Activated naive CD8-positive, alpha-beta T cell treated with anti-CD3 and anti-CD28 coated beads for 36 hours (primary cell): ENCODE measurements at places on chromosomes 6 and 20. TPM values are rescaled to one million over a fixed set of nuclear protein-coding genes. Genes with fewer than 3 reads are reported as not detected.

DNA sequence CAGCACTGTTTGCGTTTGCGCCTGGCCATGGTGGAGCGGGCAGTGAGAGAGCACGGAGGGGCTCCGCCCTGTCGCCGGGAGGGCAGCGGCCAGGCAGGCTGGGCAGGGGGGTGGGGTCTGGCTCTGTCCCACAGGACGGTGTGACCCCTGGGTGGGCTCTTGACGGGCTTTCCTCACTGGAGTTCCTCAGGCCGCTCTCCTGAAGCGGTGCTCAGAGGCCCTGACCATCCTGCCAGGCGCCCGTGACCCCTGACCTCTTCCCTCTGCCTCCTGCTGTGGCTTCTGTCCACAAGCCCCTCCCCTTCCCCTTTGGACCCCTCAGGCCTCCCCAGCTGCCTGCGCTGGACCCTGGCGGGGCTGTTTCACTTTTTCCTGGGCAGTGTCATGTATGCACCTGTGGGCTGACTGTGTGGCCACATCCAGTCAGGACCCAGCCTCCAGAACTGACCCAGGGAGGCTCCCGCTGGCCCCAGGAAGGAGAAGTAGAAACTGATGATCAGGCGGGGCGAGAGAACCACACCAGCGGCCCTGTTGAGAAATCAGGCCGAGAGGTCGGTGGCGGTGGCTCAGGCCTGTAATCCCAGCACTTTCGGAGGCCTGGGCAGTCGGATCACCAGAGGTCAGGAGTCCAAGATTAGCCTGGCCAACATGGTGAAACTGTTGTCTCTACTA lies 1.2 kb downstream of the OGFR start:
- peak overlapping the region; percentile 82 for H3K4me3 ChIP-seq
- peaks cover 28% of the 10 kb centered on the region for H3K4me1 ChIP-seq
- no peaks in the 10 kb centered on the region for H3K27me3 ChIP-seq
- peaks cover 13% of the 10 kb centered on the region for H3K36me3 ChIP-seq
- DNase-seq = no peak

DNA sequence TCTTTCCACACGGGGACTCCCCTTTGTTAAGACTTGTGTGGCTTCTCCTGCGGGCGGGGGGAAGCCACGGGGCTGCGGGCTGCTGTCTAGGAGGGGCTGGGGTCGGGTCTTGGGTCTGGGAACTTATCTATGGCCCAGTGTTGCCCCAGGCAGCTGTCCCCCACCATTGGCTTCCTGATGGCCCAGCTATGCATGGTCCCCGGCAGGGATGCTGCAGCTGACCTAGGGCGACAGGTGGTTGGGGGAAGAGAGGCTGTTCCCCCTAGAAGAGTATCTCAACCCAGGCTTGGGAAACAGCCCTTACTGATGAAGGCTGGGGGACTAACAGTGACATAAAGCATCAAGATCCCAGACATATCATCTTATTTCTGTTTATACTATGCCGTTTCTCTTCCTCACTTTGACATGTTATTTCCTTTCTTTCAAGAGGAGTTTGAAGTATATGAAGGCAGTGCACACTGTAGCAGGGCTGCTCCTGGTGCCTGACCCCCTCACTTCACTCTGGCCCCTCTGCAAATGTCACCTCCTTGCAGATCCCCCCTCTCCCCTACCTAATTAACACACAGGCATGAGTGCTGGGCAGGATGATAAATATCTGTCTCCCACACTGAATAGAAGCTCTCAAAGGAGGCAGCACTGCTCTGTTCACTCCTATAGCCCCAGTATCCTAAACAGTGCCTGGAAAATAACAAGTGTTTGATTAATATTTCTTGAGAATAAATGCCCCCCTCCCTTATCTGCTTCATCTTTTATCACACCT lies 87.0 kb downstream of the HIVEP2 start:
- peak; percentile 53 for DNase-seq
- peak overlapping the region; percentile 74 for H3K4me3 ChIP-seq
- no peaks in the 10 kb centered on the region for H3K27me3 ChIP-seq

DNA sequence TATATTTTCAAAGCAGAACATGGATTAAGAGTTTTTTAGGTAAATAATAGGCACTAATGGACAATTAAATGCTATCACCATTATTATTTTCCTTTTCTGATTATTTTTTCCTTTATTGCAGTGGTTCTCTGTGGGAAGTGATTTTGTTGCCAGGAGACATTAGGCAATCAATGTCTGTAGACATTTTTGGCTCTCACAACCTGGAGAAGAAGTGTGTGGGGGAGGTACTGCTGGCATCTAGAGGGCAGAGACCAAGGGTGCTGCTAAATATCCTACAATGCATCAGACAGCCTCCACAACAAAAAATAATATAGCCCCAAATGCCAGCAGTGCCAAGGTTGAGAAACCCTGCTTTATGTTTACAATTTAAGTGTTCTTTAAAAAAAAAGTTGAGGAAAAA lies 8.3 kb downstream of the IFNGR1 start:
- no peak overlapping the region for H3K27ac ChIP-seq
- DNase-seq = no peak
- no peak overlapping the region for H3K4me3 ChIP-seq
- H3K4me1 ChIP-seq = peaks cover 25% of the 10 kb centered on the region
- peaks cover 36% of the 10 kb centered on the region for H3K36me3 ChIP-seq

DNA sequence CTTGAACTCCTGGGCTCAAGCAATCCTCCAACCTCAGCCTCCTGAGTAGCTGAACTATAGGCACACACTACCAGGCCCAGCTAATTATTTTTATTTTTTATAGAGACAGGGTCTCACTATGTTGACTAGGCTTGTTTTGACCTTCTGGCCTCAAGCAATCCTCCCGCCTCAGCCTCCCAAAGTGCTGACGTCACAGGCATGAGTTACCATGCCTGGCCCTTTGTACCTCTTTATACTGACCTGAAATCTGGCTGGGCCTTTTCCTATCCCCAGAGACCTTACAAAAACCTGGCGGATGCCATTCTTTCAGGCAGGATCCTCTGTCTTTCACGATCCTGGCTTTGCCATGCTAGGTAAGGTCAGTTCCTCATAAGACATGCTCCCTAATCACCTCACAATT lies 11.5 kb downstream of the WFDC3 start:
- peaks cover 6% of the 10 kb centered on the region for H3K4me1 ChIP-seq
- no peaks in the 10 kb centered on the region for H3K36me3 ChIP-seq
- H3K27ac ChIP-seq = no peak overlapping the region
- peaks cover 6% of the 10 kb centered on the region for H3K27me3 ChIP-seq
- no peak for DNase-seq

Gene GGTLC1
- not detected for total RNA-seq

DNA sequence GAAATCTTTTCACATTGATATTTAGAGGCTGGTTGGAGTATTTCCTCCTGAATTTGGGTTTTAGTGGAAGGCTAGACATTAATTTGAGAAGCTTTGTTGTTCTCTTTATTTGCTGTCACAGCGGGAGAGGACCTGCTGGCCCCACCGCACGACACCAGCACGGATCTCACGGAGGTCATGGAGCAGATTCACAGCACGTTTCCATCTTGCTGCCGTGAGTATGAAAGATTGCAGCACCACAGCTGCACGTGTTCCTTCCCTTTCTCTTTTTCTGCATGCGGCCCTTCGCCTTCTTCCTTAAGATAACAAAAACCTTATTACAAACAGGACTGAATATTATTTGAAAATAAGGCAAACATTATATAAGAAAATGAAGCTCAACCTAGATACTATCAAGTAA lies 555.5 kb downstream of the UTRN start:
- peaks cover 3% of the 10 kb centered on the region for H3K36me3 ChIP-seq
- no peak for DNase-seq
- no peak overlapping the region for H3K4me3 ChIP-seq
- no peak overlapping the region for H3K27ac ChIP-seq
- no peaks in the 10 kb centered on the region for H3K27me3 ChIP-seq

DNA sequence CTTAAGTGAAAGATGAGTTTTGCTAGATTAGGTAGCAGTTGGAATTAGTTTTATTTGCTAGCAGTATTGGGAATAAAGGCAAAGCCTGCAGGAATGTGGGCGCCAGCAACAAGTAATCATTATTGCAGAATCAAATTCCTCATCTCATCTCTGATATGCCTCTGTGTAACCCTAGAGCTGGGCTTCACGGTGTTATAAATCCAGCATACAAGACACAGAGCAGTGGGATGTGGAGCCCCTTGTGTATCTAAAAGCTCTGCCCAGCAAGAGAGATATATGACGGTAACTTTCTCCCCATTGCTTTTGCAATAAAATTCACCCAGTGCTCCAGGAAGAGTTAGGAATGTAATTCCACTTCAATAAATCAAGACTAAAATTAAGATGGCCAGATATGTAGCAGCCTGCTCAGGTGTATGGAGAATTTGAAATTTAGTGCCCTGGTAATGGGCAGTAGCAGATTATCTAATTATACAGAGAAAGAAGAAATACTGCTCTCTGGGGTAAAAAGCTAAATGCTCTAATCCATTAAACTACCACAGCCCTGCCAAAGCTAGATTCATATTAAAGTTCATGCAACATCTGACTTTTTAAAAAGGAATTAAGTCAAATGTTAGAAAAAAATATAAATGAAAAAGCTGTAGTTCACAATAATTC lies 5.6 kb upstream of the BLOC1S5 start:
- no peak for DNase-seq
- H3K27me3 ChIP-seq = no peaks in the 10 kb centered on the region

DNA sequence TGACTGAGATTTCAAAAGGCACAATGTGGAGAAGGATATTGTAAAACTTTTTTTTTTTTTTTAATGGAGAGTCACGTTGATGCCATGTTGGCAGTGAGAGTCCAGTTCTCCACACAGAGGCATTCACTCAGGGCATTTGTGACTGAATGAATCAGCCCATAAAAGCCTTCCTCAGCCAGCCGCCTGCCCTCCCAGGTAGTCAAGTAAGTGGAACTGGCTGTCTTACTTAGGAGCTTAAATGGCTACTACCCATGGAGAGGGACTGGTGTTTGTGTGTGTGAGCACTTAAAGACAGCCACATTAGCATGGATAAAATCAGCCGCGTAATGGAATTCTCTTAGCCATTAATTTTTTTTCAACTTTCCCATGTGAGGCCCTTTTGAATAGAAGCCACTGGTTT lies 12.6 kb downstream of the AAR2 start:
- DNase-seq = no peak
- peaks cover 25% of the 10 kb centered on the region for H3K36me3 ChIP-seq
- H3K27me3 ChIP-seq = no peaks in the 10 kb centered on the region
- no peak overlapping the region for H3K4me3 ChIP-seq

- no peak for DNase-seq
- H3K4me1 ChIP-seq = no peaks in the 10 kb centered on the region
- H3K27ac ChIP-seq = no peak overlapping the region
- H3K27me3 ChIP-seq = peaks cover 34% of the 10 kb centered on the region
- H3K36me3 ChIP-seq = no peaks in the 10 kb centered on the region
Observed at GRCh38 chr6:127134136-127134535, 15.7 kb downstream of the RSPO3 start.

DNA sequence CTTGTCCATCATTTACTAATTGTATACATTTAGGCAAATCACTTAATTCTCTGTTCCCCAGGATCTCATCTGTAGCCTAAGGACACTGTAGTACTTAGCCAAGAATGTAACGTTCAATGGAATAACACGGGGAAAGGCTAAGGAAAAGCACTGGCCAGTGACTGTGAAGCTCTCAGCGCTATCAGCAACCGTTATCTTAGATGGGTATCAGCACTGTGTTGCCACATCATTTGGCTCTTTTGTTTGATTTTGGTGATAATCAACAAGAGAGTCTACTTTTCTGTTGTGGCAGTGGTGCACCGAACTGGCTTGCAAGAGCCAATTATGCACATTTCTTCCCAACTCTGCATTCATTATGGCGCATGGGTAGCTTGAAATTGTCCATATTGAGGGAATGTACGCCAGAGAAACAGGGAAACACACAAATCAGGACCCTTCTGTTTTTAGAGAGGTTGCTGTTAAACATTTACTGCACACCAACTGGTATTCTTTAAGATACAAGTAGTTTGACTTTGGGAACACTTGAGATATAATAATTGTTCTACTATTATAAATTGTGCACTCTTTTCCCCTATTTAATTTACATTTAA lies 93.7 kb upstream of the C6orf118 start:
- DNase-seq = no peak
- H3K27me3 ChIP-seq = no peaks in the 10 kb centered on the region
- no peaks in the 10 kb centered on the region for H3K36me3 ChIP-seq
- no peaks in the 10 kb centered on the region for H3K4me1 ChIP-seq

DNA sequence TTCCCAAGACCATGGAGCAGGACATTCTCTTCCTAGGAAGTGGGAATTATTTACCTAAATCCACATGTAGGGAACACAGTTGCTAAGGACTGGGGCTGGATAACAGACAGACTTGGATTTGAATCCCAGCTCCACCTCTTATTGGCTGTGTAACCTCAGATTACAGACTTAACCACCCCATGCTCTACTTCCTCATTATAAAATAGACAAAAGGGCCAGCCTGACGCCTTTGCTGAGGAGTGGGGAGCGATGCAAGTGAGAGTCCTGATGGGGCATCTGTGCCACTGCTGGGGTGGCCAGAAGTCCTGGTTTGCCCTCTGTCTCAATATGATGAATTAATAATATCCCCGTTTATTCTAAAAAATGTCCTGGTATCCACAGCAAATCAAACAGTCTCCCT lies 46.8 kb downstream of the SPATA2 start:
- H3K27ac ChIP-seq = no peak overlapping the region
- H3K27me3 ChIP-seq = no peaks in the 10 kb centered on the region
- peaks cover 2% of the 10 kb centered on the region for H3K36me3 ChIP-seq
- H3K4me3 ChIP-seq = no peak overlapping the region
- no peak for DNase-seq

DNA sequence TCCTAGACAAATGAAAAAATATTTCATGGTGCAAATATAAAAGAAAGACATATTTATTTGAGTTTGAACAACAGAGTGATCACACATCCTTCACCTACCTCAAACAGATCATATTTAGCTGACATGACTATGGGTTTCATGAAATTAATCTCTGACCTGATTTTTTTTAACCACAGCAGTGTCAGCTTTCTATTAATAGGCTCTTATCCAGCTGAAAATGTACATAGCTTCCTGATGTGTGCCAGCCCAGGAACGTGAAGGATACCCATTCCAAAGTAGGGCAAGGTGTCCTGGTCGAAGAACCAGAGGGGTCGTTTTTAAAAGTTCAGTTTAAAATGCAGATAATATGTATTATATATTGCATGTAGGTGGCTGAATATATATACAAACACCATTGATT lies 19.8 kb downstream of the TRDN start:
- H3K27me3 ChIP-seq = no peaks in the 10 kb centered on the region
- no peaks in the 10 kb centered on the region for H3K4me1 ChIP-seq
- H3K27ac ChIP-seq = no peak overlapping the region
- no peaks in the 10 kb centered on the region for H3K36me3 ChIP-seq

DNA sequence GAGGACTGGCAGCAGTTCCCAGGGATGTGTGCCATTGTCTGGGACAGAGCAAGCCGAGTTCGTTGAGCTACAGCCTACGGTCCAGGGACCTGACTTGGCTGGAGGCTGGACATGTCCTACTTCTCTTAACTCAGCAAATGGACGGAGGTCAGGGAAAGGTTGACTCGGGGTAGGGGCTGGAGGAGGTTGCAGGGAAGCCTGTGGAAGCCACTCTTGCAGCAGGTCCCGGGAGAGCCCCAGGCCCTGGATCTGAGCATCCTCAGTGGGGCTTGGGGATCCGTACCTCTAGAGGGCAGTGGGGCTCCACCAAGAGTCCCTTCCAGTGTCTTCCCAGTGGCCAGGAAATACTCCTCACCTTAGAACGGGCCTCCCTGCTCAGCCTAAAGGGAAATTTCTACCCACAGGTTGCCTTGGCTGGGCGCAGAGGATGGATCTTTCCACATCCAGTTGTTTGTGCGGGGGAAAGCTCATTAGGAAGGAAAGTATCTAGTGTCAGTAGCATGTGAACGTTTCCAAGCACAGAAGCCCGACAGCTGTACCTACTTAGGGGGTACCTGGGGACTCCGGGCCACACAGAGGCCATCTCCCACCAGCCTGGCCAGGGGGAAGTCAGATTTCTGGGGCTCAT lies 170.2 kb downstream of the NFATC2 start:
- H3K36me3 ChIP-seq = no peaks in the 10 kb centered on the region
- no peak overlapping the region for H3K27ac ChIP-seq
- H3K4me3 ChIP-seq = no peak overlapping the region
- DNase-seq = peak; percentile 50
- no peaks in the 10 kb centered on the region for H3K27me3 ChIP-seq
- peaks cover 2% of the 10 kb centered on the region for H3K4me1 ChIP-seq
